NCI-H1105 treated with DMSO at 0.1 percent for 48 hours (cell line): ENCODE measurements at places on chromosomes 13 and 19.

- DNase-seq: no peak
These were observed 8.8 kb upstream of the CPB2 start for GRCh38 chr13:46113596-46113995.

- DNase-seq: no peak
These were observed 2044.9 kb upstream of the PCDH20 start for GRCh38 chr13:63460462-63461090.

DNA sequence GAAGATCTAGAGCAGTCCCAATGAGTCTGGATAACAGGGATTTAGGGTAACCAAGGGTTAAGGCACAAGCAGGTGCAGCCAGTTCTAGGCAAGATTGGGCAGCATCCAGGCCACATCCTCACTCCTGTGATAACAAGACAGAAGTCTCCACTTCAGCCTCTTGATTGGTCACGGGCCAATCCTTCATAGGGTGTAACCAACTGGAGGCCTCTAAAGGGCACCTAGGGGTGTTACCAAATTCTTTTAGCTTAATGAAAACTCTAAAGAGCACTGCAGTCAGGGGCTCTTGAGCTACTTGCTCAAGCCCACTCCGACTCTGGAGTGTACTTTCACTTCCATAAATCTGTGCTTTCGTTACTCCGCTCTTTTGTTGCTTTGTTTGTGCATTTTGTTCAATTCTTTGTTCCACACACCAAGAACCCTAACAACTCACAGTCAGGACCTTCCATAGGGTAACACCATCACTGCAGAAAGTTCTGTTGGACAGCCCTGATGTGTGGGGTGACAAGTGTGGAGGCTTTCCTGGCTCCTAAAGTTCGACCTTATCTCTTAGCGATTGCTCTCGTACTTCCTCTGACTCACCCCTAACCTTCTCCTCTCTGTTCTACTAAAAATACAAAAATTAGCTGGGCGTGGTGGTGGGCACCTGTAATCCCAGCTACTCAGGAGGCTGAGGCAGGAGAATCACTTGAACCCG lies 36.1 kb downstream of the ZSWIM9 start:
- peak; percentile 10 for DNase-seq

GRCh38 chr13:113272031-113272430 lies 25.0 kb upstream of the LAMP1 start:
- no peak for DNase-seq

- DNase-seq: no peak
These were observed 96.6 kb downstream of the WTIP start for GRCh38 chr19:34578173-34578572.

DNA sequence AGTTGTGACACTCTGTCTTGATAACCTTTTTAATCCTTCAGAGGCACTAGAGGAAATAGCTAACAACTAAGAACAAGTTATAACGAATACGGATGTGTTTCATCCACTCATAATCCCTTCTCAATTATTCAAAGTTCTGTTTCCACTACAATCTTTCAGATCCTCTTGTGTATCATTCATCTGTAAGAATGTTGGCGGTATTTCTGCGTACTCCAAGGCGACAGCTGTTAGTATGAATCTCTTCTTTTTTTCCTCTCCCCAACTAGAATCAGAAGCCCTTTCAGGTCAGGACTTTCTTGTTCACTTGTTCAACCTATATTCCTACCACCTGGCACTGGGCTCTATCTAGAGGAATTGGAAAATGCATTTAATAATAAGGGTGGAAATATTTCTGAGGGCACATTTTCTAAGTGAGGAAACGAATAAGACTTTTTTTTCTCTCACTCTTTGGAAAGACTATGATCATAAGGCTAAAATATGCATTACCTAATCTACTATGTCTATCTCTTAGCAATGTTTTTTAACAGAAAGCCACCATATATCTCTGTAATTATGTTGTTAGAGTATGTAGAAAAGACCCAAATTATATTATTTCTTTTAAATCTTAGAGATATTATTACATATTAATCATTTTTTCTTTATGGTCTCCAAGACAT lies 492.9 kb downstream of the PCDH20 start:
- no peak for DNase-seq

- DNase-seq: no peak
These were observed 59.1 kb upstream of the TNFRSF19 start for GRCh38 chr13:23510979-23511735.

GRCh38 chr13:80865329-80865728 lies 524.4 kb upstream of the SPRY2 start:
- DNase-seq: peak; percentile 94

DNA sequence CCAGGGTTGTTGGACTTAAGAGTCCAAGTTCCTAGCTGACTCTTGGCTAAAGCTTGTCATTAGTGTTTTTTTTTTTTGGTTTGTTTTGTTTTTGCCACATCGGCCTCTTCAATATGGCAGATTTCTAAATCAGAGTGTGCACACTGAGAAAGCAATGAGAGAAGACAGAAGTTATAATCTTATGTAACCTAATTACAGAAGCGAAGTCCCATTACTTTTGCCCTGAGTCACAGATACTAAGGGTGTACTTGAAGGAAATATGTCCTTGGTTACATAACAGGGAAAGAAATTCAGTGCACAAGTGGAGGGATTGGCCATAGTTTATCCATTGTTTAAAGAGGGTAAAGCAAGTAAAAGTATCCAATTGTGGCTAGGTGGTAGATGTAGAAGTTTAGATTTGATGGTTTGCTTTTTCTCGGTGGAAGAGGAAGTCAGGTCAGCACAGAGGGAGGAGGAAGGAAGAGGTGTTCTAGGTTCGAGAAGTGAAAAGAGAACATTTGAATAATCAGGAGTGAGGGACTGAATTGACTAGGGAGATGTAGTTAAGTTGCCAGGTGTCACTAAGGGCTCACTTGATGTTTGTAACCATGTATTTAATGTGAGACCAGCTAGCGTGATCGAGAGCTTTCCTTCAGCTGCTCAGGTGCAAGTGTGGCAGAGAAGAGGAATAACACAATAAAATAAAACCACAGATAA lies 12.2 kb downstream of the GTF2F2 start:
- DNase-seq: no peak

DNA sequence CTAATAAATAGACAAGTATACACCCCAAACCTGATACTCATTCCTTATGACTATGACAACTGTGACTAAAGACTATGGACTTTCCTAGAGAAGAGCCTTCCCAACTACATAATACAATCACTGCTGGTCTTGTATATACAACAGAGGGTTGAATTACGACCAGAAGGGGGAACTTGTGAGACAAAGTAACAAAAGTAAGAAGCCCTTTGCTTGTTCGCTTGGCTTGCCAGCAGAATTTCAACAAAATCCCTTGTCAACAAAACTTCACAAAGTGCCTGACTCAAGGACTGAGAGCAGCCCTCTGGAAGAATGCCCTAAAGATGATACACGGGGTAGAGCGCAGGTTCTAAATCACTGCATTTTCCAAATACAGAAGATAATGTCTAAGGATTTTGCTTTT lies 99.4 kb downstream of the WASF3 start:
- no peak for DNase-seq

GRCh38 chr13:111880185-111880584 lies 186.8 kb upstream of the SOX1 start:
- no peak for DNase-seq
